ENCODE measurements at places on chromosomes 16 and 17.
A peak's percentile ranks its signal among the peaks of the same experiment; 100 is the strongest.

- no peak for DNase-seq
These were observed 140.9 kb downstream of the CCT6B start for GRCh38 chr17:34820248-34820801.

- no peak for DNase-seq
These were observed at the start of gene DNAH2 for GRCh38 chr17:7716901-7717755. Gene DNAH2, plus strand, starts transcription at chr17:7717744. Its CDS starts 1,991 bp downstream, at chr17:7719735.

DNA sequence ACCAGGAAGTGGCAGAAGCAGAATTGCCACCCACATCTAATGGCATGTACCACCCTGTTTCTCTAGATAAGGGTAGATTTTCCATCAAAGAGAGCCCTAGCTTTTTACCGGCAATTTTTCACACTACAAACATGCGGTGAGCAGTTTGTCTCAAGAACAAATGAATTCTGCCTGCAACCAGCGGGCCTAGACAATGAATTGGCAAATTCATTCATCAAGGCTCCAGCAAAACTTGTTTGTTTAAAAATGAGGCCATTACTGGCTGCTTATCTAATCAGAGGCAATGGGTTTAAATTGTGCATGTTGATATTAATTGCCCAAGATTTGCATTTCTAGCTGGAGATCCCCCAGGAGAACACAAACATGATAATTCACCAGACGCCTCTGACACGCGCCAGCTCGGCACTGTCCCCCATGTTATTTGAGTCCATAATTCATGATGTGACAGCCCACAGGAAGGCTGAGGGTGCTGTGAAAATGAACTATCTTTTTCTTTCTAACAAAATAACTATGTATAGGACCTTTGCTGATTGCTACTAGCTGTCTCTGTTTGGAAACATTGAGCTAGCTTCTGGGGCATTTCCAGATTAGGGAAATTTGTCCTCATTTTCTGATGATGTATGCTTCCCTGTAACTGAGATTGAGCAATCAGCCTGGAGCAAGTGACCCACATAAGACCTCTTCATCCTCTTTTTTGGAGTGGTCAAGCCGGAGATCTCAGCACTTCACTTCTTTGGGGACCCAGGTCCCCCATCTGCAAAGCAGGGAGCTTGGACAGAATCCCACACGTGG is 80.8 kb downstream of the CNGB1 start:
- DNase-seq = no peak

GRCh38 chr16:83561876-83562275 is 245.9 kb upstream of the HSBP1 start:
- DNase-seq = no peak

DNA sequence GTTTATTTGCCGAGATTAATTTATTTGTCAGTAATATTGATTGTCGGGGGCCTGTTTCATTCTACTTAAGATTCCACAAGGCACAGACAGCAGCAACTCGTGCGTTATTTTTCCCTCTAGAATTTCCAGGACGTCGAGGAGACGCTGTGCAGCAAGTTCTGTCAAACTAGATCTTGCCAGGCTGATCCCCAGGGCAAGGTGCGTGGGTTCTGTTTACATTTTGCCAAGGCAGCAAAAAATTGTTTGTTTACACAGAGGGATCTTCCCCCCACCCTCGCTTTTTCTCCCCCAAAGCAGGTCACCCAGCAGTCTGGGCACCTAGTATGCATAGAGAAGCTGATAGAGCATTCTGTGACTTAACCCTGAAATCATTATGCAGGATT is 111.4 kb downstream of the IRX3 start:
- DNase-seq = no peak

DNA sequence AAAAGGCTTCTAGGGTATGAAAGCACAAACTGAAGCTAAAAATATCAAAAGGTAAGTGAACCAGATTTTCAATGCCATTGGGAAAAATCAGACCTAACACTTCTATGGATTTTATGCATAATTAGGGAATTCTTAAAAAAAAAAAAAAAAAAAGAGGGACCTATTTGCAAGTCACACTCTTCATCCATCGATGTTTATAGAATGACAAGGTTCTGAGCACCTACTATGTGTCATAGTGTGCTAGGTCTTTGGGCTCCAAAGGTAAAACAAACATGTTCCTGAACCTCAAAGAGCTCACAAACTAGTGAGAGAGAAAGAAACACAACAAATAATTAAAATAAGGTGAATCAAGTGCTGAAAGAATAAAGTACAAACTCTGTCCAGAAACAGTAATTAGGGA is 1.9 kb downstream of the HEATR6 start:
- DNase-seq = no peak

DNA sequence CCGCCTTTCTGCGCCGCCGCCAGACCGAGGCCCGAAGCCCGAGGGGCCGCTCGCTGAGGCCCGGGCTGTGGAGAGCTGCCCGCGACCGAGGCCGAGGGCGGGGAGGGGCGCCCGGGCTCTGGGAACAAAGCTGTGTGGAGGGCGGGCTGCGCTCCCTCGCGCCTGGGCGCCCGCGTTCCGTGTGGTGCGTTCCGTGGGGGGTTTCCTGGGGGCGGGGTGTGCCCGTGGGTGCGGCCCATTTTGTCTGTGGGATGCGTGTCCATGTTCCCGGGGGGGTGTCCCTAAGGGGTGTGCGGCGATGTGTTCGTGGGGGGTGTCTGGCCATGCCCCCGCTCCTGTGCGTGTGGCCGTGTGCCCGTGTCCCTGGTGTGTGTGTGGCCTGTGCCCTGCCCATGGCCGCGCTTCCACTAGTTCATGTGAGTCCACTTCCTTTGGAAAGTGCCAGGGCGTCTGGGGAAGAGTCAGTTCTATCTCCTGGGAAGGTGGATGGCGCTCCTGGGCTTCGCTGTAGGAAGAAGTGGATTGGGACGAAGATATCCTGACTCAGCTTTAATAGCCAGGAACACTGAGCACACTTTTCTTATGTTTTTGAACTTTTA is 520 bp downstream of the JPT2 start:
- DNase-seq = peak; percentile 21

DNA sequence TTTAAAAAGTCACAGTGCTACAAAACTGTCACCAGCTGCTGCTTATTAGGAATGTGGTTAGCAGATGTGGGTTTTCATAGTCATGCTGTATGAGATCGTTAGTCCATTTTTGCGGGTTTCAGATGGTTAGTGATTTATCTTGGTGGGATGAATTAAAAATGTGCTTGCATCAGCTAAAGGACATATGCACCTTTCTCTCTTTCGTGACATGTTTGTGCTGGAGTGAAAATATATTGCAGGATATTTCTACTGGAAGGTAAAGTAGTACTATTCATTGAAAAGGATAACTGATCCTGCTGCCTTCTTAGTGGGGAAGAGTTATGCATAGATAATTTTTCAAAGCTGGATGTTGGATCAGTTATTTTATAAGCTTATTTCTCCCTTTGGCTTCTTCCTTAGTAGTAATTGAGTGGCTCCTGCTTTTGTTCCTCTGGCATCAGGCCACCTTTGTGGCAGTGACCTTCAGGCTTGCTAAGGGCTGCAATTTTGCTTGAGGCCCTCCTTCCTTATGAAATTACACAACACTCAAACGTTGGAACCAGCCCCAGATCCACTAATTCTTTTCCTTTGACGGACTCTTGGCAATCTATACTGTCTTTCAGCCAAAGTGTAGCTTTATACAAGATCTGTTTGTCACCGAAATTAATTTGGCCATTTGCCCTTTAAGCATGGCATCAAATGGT is 7.5 kb upstream of the SNTB2 start:
- no peak for DNase-seq

DNA sequence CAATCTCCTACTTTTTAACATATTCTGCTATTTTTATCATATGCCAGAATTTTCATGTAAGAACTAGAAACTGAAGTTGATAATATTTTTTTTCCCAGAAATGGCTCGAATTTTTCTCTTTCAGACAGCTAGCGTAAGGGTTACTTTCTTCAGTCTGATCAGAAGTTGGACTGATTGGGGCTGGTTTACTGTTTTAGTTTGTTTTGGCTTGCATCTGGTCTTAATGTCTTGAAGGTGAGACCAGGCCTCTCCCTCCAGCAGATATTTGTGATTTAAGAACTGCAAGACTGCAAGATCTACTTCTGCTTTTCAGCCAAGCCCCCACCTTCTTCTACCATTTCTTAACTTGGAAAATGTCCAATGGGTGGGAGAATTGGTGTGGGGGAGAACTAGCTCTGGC is 266.4 kb downstream of the HAPSTR1 start:
- no peak for DNase-seq

DNA sequence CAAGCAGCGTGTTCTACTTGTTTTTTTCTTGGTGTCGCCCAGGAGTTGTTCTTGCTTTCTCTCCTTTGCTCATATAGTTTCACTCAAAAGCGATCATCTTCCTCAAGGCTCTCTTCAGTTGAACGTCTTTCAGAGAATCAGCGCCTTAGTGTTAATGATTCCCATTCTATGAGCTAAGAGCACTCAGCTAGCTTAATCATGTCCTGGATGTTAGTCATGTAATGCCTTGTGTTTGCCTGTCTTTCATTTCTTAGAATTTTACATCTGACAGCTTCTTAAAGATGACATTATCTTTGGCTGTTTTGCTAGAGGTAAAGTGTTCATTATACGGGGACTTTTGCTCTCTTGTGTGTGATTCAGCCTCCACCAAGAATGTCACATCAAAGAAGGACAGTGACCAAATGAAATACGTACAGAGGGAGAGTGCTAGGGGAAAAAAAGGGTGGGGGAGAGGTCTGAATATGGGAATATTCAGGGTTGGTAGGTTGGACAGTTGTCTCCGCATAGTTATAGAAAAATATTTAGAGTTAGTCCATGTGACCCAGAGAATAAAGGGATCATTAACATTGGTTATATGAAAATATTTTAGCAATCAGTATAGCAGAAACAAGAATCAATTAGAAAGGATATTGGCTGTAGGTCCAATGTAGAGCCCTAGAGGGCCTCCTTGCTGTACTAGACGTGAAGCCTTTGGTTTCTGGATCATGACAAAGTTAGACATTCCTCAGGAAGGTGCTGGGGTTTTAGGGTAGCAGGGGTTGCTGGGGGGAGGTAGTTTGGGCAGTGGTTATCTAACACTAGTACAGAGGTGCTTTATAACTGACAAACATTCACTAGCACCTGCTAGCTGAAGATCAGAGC is 31.9 kb upstream of the ANKFN1 start:
- no peak for DNase-seq

GRCh38 chr16:48123104-48123788 is 32.5 kb downstream of the ABCC12 start:
- peak; percentile 6 for DNase-seq

DNA sequence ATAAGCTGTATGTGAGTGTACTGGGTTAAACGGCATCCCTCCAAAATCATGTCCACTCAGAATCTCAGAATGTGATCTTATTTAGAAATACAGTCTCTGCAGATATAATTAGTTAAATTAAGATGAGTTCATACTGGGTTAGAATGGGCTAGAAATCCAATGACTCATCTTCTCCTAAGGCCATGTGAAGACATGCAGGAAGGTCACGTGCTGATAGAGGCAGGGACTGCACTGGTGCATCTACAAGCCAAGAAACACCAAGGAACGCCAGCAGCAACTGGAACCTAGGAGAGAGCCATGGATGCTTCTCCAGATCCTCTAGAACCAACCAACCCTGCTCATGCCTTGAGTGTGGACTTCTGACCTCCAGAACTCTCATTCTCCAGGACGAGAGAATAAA is 241.0 kb downstream of the XYLT1 start:
- no peak for DNase-seq

- DNase-seq = no peak
These were observed 26.4 kb upstream of the ARL4D start for GRCh38 chr17:43372273-43372911.

DNA sequence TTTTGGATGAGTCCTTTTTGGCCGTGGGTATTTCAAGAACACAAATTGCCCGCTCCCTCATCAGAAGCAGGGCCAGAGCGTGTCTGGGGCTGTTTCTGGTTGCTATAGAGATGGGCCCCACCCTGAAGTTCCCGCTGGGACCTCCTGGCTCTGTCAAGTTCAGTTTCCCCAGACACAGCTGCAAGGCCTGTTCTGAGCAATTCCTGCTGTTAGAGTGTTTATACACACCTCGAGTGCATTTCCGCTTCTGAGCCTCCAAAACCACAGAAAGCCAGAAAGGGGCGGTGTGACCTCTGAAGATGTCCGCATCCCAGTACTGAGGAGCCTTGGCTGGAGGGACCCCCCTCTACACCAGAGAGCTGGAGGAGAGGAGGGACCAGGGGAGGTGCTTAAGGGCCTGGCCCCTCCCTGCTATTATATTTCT is 9.3 kb upstream of the WBP2 start:
- no peak for DNase-seq

GRCh38 chr17:38667099-38667786 is 7.5 kb downstream of the EPOP start:
- no peak for DNase-seq

GRCh38 chr16:658679-659571 is 9.0 kb upstream of the RHOT2 start:
- DNase-seq = no peak

DNA sequence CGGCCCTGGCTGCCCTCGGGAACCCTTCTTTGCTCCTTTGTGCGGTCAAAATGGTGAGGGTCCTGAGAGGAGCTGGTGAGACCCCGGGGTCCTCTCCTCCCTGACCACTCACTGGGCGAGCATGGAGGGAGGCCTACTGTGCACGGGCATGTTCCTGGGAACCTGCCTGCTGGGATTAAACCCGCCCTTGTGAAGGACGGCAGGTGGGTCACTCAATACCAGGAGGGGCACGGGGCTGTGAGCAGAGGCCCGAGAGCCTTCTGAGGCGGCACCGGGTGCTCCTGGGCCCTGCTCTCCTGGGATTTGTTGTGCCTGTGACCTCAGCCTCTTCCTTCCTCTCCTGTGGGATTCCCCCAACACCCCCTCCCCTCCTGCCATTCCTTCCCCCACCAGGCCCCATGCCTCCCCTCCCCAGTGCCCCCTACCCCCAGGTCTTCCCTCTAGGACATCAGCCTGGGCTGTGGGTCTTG is 19.7 kb downstream of the METRNL start:
- no peak for DNase-seq

- DNase-seq = no peak
These were observed 6.5 kb upstream of the CCL1 start for GRCh38 chr17:34369571-34369970.

DNA sequence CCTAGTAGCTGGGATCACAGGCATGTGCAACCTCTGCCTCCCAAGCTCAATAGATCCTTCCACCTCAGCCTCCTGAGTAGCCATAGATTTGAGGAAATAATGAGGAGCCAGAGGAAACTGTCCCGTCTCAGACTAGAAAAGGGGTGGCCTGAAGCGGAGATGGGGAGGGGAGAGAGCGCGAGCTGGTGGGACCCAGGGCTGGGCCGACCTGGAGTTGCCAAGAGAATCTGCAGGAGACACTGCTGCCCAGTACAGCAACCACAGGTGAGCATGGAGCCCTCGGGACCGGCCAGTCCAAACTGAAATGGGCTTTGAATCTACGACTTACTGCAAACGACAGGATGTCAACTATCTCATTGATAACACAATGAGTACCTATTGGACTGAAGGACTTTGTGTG is 24.3 kb downstream of the CD300A start:
- DNase-seq = no peak

DNA sequence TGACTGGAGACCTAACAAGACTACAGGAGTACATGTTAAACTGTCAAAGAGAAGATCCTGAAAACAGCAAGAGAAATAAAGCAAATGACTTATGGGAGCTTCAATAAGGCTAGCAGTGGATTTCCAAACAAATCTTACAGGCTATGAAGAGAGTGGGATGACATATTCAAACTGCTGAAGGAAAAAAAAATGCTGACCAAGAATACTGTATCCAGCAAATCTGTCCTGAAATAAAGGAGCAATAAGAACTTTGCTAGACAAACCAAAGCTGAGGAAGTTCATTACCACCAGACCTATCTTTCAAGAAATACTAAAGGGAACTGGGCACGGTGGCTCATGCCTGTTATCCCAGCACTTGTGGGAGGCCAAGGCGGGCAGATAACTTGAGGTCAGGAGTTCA is 28.6 kb downstream of the ZFP1 start:
- DNase-seq = no peak

- no peak for DNase-seq
These were observed 228.8 kb downstream of the CDH11 start for GRCh38 chr16:64892835-64893785.

GRCh38 chr16:49638673-49639610 is 217.0 kb downstream of the ZNF423 start:
- DNase-seq = no peak

All from stimulated activated CD8-positive, alpha-beta memory T cell treated with anti-CD3 and anti-CD28 coated beads, Interleukin-4, amount 100 ng/mL, for 4 hours (primary cell).